Activated CD8-positive, alpha-beta memory T cell treated with anti-CD3 and anti-CD28 coated beads for 48 hours (primary cell): ENCODE measurements at places on chromosomes 7 and 10.

- DNase-seq = no peak
These were observed 127.7 kb downstream of the CDK14 start for GRCh38 chr7:90723866-90724265.

DNA sequence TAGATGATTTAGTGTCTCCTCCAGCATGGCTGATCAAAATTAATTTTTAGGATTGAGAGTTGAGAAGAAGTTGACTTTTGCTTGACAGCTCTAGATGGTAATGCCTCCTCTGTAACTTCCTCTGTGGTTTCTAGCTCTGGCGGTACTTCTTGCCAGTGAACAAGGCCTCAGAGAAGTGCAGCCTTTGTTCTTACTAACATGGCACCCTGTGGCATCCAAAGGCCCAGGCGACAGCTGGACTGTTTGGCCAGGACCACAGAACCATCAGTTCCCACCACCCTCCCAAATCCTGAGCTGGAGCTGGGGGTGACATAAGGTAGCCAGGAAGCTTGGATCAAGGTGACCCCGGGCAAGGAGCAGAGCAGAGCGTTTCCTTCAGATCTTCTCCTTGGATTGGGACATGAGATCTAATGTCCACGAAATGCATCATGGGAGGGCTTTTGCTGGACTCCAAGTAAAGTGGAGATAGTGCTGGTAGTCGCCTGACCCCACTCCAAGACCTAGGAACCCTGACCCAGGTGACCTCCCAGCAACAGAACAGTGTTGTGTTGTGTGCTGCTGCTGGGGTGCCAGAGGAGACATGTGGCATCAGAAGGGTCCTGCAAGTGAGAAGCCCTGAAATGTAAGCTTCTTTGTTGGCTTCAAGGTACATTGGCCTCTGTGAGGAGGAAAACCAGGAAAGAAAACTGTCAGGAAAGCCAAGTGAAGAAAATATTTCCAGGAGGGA is 41.8 kb downstream of the APBB1IP start:
- no peak for DNase-seq

- no peak for DNase-seq
These were observed 599.0 kb downstream of the TYW1 start for GRCh38 chr7:67595431-67596180.

DNA sequence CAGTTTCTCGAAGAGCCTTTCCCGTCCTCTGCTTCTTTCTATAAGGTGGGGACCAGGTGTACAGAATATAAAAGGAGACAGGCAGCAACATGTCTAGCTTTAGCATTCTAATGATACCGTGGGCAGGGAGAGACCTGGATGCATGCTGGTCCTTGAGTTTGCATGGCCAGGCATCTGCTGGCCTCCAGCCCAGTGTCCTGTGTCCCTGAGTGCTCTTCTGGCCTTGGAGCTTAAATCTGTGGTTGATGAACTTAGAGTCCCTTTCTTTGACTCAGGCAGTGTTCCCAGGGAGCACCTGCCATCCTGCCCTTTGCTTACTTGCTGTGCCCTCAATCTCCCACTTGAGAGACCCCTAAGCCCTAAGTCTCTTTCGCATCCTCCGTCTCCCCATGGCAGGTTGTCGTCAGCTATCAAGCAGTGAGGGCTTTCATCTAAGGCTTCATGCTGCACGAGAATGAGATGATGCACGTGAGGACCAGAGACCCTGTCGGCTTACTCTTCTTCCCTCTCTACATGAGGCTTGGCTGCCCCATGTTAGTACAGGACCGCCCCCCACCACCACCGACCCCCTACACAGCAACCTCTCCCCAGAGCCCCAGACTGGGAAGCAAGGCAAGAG is 313.4 kb upstream of the C7orf33 start:
- no peak for DNase-seq

- DNase-seq = no peak
These were observed 18.6 kb downstream of the NPFFR1 start for GRCh38 chr10:70265032-70265689.

DNA sequence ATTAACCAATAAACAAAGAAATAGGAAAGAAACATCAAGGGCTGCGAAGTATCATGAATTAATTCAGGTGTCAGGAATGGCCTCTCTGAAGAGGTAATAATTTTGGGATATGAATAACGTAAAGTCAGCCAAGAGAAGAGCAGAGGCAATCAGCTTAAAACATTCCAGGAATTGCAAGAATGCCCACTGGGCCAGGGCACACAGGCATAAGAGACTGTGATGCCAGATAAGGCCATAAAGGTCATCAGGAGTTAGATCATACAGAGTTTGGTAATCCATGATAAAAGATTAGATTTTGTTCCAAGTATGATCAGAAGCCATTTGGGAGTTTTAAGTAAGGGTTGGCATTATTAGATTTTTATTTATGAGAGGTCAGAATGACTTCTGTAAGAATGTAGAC is 53.2 kb upstream of the ABCB4 start:
- no peak for DNase-seq

DNA sequence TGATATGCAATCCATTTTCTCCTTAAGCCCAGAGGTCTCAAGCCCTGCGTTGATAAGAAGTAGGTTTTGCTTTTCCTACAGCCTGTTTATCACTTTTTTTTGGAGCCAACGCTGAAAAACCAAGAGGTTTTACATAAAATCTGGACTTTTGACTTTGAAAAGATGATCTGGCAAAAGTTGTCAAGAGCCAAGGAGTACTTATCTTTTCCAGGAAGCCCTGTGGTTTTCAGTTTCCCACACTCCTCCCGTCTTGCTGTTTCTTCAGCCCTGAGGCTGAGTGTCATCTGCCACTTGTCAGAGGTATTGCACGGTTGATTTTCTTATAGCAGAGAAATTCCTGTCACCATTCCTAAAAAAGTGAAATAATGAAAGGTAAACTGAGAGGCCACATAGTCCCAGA is 108.7 kb downstream of the TYW1 start:
- no peak for DNase-seq

GRCh38 chr10:93742633-93743349 is 14.9 kb upstream of the LGI1 start:
- DNase-seq = no peak

DNA sequence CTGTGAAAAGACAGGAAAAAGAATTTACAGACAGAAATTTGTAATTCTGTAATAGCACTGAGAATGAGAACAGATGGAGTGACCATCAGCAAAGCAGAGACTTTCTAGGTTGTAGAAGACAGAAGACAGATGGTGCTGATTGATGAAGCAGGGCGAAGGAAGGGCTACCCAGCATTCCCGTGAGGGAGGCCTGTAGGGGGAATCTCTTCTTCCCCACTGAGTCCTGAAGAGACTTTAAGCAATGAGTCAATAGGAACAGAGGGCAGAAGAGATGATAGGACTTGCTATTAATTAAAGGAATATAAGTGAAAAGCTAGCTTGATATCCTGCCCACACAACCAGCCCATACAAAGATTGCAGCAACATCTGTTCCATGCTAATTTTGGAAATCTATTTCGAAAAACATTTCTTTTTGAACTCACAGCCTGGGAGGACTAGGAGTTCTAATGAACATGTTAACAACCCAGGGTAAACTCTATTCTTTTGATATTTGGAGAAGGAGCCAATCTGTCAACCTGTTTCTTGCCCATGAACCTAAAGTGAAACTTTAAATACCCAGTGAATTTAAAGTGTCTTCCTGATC is 44.1 kb downstream of the RALA start:
- no peak for DNase-seq

- no peak for DNase-seq
These were observed 5.2 kb downstream of the STEAP2 start for GRCh38 chr7:90216771-90217170.
